ENCODE measurements at places on chromosomes 3 and 15. TPM values are rescaled to one million over a fixed set of nuclear protein-coding genes. Genes with fewer than 3 reads are reported as not detected.

DNA sequence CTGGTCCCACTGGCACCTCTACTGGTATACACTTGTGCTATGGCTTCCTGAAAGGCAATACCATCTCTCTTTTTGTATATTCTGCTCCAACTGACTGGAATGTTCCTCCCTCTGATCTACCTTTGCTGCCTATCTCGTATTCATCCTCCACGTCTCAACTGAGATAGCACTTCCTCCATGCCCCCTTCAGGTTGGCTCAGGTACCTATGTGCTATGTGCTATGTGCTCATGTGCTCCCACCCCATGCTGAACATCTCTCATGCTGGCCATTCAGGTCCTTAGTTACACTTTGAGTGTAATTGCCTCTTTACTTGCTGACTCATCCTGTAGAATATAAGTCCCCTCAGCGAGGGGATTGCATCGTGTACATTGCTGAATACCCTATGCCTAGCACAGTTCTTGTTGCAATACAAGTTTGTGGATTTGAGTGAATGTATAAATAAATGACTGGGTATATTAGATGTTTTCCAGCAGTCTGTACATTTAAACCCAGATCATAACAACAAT is 156.9 kb downstream of the SOX2 start:
- DNase-seq: no peak
- no peaks in the 10 kb centered on the region for H3K36me3 ChIP-seq
- H3K4me1 ChIP-seq: no peaks in the 10 kb centered on the region
- H3K4me3 ChIP-seq: no peak overlapping the region

The ANKUB1 gene
- not detected for total RNA-seq

The IQCF5 gene
- not detected for total RNA-seq

The OR4M2 gene
- total RNA-seq: not detected

DNA sequence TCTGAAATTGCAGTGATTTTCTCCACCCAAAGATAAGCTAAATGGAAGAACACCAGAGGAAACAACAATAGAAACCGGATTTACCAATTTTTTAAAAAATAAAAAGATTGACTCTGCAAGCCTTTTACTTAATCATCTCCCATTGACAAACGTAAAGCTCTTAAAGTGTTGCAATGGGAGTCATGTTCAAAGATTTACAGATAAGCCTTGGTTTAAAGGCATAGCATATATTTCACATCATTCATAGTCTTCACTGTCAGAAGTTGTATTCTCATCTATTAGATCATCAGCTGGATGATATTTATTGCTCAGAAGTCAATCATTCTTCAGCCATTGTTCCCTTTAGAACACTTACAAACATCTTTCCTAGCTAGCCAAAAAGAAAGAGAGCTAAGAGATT is 397.6 kb downstream of the GBE1 start:
- no peak overlapping the region for H3K4me3 ChIP-seq
- DNase-seq: no peak
- no peaks in the 10 kb centered on the region for H3K36me3 ChIP-seq
- no peaks in the 10 kb centered on the region for H3K27me3 ChIP-seq

The GABRR3 gene
- total RNA-seq: not detected

GRCh38 chr3:15065550-15066007 is 464 bp upstream of the MRPS25 start:
- H3K27me3 ChIP-seq: peaks cover 11% of the 10 kb centered on the region
- peaks cover 14% of the 10 kb centered on the region for H3K4me1 ChIP-seq
- no peak for DNase-seq
- no peak overlapping the region for H3K27ac ChIP-seq

All from neural progenitor cell (in vitro differentiated cells).